SJSA1 (cell line): ENCODE measurements at places on chromosomes 13 and 19. TPM values are rescaled to one million over a fixed set of nuclear protein-coding genes. Genes with fewer than 3 reads are reported as not detected.
A peak's percentile ranks its signal among the peaks of the same experiment; 100 is the strongest.

- no peak overlapping the region for H3K4me3 ChIP-seq
- DNase-seq, result no peak
- H3K36me3 ChIP-seq, result no peaks in the 10 kb centered on the region
- H3K27me3 ChIP-seq, result no peaks in the 10 kb centered on the region
- H3K4me1 ChIP-seq, result peaks cover 29% of the 10 kb centered on the region
Measured at GRCh38 chr13:47459512-47459911, 541.6 kb downstream of the SUCLA2 start.

GRCh38 chr13:113998781-113999617 is 25.1 kb upstream of the C13orf46 start:
- peaks cover 37% of the 10 kb centered on the region for H3K36me3 ChIP-seq
- no peak overlapping the region for H3K27ac ChIP-seq
- H3K4me3 ChIP-seq, result no peak overlapping the region
- DNase-seq, result no peak
- no peaks in the 10 kb centered on the region for H3K27me3 ChIP-seq

- H3K36me3 ChIP-seq, result no peaks in the 10 kb centered on the region
- H3K4me1 ChIP-seq, result no peaks in the 10 kb centered on the region
- H3K4me3 ChIP-seq, result no peak overlapping the region
- no peak overlapping the region for H3K27ac ChIP-seq
- DNase-seq, result no peak
Measured at GRCh38 chr13:50829896-50830295, 13.6 kb downstream of the DLEU7 start.

DNA sequence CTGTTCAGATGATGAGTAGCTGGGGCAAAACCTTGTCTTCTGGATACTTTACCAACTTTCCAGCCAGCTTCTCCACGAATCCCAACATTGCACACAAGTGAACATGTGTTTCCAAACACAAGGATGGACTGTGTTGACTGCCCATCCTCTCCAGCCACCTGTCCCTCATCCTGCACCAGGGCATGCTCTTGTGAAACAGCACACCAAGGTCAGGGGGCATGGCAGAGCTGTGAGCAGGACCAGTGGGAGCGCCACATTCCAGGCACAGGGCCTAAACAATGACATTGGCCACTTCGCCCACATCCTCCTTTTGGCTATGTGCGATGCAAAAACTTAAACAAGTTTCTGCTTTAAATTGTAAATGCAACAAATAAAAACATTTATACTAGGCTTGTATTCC is 105.5 kb downstream of the IRS2 start:
- peaks cover 79% of the 10 kb centered on the region for H3K27me3 ChIP-seq
- H3K4me3 ChIP-seq, result no peak overlapping the region
- H3K4me1 ChIP-seq, result no peaks in the 10 kb centered on the region
- no peak for DNase-seq

GRCh38 chr13:80199585-80200292 is 141.2 kb downstream of the SPRY2 start:
- H3K27ac ChIP-seq, result no peak overlapping the region
- no peak overlapping the region for H3K4me3 ChIP-seq
- H3K36me3 ChIP-seq, result no peaks in the 10 kb centered on the region
- H3K27me3 ChIP-seq, result no peaks in the 10 kb centered on the region

DNA sequence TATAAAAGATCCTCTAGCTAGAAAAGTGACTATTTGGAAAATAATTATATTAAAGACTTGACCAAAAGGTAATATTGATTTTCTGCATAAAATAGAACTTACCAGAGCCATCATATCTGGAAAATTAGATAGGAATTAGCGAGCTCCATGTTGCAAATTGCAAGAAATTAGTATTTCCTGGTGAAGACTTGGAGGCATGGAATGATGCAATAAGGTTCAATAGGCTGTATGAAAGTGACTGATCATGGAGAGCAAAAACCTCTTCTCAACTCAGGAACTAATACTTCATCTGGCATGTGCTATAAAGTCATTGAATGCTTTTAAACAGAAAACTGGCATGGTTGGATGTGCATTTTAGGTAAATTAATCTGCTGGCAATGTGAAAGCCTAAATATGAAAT is 66.3 kb upstream of the UFM1 start:
- H3K36me3 ChIP-seq, result no peaks in the 10 kb centered on the region
- no peaks in the 10 kb centered on the region for H3K27me3 ChIP-seq
- no peak for DNase-seq
- H3K4me1 ChIP-seq, result no peaks in the 10 kb centered on the region
- no peak overlapping the region for H3K27ac ChIP-seq

- DNase-seq, result no peak
- H3K27me3 ChIP-seq, result peaks cover 69% of the 10 kb centered on the region
- no peak overlapping the region for H3K4me3 ChIP-seq
- H3K36me3 ChIP-seq, result no peaks in the 10 kb centered on the region
- H3K27ac ChIP-seq, result no peak overlapping the region
Measured at GRCh38 chr13:98751367-98751782, 1.1 kb downstream of the SLC15A1 start.

GRCh38 chr13:80753866-80754265 is 412.9 kb upstream of the SPRY2 start:
- no peak overlapping the region for H3K4me3 ChIP-seq
- H3K36me3 ChIP-seq, result no peaks in the 10 kb centered on the region
- H3K4me1 ChIP-seq, result peaks cover 9% of the 10 kb centered on the region
- no peak for DNase-seq

GRCh38 chr13:47639738-47640447 is 361.2 kb downstream of the SUCLA2 start:
- no peaks in the 10 kb centered on the region for H3K36me3 ChIP-seq
- H3K4me1 ChIP-seq, result no peaks in the 10 kb centered on the region
- H3K27me3 ChIP-seq, result no peaks in the 10 kb centered on the region
- H3K27ac ChIP-seq, result no peak overlapping the region
- DNase-seq, result no peak
- no peak overlapping the region for H3K4me3 ChIP-seq

- H3K4me1 ChIP-seq, result no peaks in the 10 kb centered on the region
- H3K4me3 ChIP-seq, result no peak overlapping the region
- H3K27me3 ChIP-seq, result peaks cover 7% of the 10 kb centered on the region; the same call in 1 of the 2 replicates
- no peak for DNase-seq
Measured at GRCh38 chr13:112642090-112642460, 47.8 kb upstream of the ATP11A start.

- H3K36me3 ChIP-seq, result no peaks in the 10 kb centered on the region
- H3K4me3 ChIP-seq, result no peak overlapping the region
- no peak overlapping the region for H3K27ac ChIP-seq
- peaks cover 6% of the 10 kb centered on the region for H3K4me1 ChIP-seq
Measured at GRCh38 chr19:49438261-49438660, 3.1 kb downstream of the SLC17A7 start.

GRCh38 chr13:24627090-24627714 is 53.0 kb upstream of the ATP12A start:
- H3K36me3 ChIP-seq, result no peaks in the 10 kb centered on the region
- H3K27ac ChIP-seq, result no peak overlapping the region
- no peak for DNase-seq
- H3K4me3 ChIP-seq, result no peak overlapping the region
- peaks cover 28% of the 10 kb centered on the region for H3K4me1 ChIP-seq
- no peaks in the 10 kb centered on the region for H3K27me3 ChIP-seq

- peak overlapping the region; percentile 69 for H3K4me3 ChIP-seq
- peaks cover 43% of the 10 kb centered on the region for H3K36me3 ChIP-seq
- peak overlapping the region; percentile 84 for H3K27ac ChIP-seq
- DNase-seq, result peak; percentile 94
- H3K27me3 ChIP-seq, result no peaks in the 10 kb centered on the region
Measured at GRCh38 chr19:55384920-55385723, 610 bp upstream of the RPL28 start.

GRCh38 chr13:68574053-68574452 is 1343.9 kb upstream of the PCDH9 start:
- DNase-seq, result no peak
- no peaks in the 10 kb centered on the region for H3K4me1 ChIP-seq

GRCh38 chr19:18651733-18652132 is 14.9 kb downstream of the KLHL26 start:
- peaks cover 11% of the 10 kb centered on the region for H3K4me1 ChIP-seq
- H3K4me3 ChIP-seq, result no peak overlapping the region
- no peak for DNase-seq
- H3K36me3 ChIP-seq, result no peaks in the 10 kb centered on the region
- no peak overlapping the region for H3K27ac ChIP-seq
- H3K27me3 ChIP-seq, result no peaks in the 10 kb centered on the region

DNA sequence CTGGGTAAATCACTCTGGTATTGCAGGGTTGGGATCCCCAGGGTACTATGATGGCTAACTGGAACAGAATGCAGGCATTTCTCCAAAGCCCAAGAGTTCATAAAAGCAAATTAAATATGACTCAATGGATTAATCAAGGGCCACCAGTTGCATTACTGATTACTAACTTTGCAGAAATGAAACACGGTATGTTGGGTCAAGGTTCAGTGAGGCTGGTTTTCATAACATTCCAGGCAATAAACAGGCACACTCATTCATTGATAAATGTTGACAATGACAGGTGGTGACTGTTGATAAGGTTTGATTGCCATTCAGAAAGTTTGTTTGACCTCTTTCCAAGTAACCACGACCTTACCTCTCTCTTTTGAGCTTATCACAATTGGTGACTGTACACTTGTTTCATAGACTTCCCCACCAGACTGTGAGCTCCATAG is 506 bp upstream of the AP1M1 start:
- H3K27me3 ChIP-seq, result no peaks in the 10 kb centered on the region
- DNase-seq, result no peak
- H3K4me1 ChIP-seq, result peaks cover 21% of the 10 kb centered on the region
- peak overlapping the region; percentile 69 for H3K27ac ChIP-seq
- H3K36me3 ChIP-seq, result peaks cover 31% of the 10 kb centered on the region

DNA sequence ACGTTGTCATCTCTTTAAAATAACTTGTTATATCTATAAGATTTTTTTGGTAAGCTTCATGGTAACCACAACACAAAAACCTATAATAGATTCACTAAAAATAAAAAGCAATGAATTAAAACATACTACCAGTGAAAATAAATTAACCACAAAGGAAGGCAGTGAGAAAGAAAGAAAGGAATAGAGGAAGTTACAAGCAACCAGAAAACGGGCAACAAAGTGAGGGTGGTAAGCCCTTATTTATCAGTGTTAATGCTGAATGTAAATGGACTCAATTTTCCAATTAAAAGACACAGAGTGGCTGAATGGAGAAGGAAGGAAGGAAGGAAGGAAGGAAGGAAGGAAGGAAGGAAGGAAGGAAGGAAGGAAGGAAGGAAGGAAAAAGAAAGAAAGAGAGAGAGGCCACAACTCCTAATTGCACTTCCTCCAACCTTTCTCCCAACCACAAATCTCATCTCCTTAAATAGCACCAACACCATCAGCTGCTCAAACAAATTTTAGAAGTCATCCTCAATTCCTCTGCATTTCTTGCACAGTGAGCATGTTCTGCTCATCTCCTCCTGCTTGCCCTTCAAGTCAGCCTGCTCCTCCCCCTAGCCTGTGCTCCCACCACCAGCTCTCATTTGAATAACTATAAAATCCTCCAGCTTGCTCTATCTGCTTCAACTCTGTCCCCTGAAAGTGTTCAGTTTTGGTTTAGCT is 48.6 kb downstream of the CCNA1 start:
- DNase-seq, result no peak
- H3K36me3 ChIP-seq, result no peaks in the 10 kb centered on the region
- no peak overlapping the region for H3K4me3 ChIP-seq
- no peak overlapping the region for H3K27ac ChIP-seq
- no peaks in the 10 kb centered on the region for H3K4me1 ChIP-seq
- H3K27me3 ChIP-seq, result no peaks in the 10 kb centered on the region

DNA sequence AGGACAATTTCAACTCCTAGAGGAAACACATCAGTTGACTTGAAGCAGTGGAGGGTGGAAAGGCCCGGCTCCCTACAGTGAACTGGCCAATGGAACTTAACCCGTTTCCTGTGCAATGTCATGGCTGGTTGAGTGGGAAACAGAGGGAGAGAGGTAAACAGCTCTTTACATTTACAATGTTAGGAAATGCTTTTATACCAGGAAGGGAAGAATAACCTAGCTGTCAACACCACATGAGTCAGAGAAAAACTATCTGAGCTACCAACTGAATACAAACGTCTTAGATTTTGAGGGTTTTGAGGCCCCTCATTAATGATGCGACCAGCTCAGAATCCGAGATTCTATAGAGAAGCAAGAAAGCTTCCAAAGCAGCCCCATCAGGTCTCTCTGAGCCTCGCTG is 36.7 kb downstream of the CARD8 start:
- peaks cover 15% of the 10 kb centered on the region for H3K4me1 ChIP-seq
- DNase-seq, result peak; percentile 54

DNA sequence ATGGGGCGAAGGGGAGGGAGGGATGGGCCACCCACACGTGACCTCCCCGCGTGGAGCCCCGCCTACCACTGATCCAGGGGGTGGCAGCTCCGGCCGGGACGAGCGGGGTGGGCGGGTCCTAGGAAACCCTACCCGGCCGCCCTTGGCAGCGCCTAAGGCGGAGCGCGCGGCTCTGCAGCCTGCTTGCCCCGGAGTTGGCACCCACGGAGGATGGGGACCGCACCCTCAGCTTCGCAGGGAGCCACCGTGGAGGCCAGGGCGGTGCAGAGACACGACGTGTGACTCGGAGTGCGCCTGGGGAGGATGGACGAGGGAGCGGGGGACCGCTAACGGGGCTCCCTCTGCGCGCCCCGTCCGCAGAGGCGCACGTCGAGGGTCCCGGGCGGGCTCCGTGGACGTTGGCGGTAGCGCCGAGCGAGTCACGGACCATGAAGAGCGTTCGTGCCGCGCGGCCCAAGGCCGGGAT is at the start of gene RGS9BP:
RGS9BP (plus strand) TSS at position 129 of the 466 bp plus-strand sequence. CDS start 416 bp downstream, outside the sequence.
- H3K27ac ChIP-seq, result no peak within 1 kb of the TSS
- peaks cover 6% of the 10 kb centered on the region; the same call in 1 of the 2 replicates for H3K36me3 ChIP-seq
- peaks cover 17% of the 10 kb centered on the region for H3K4me1 ChIP-seq
- H3K4me3 ChIP-seq, result peak within 1 kb of the TSS; percentile 91
- peaks cover 26% of the 10 kb centered on the region for H3K27me3 ChIP-seq
- peak; percentile 85 for DNase-seq

DNA sequence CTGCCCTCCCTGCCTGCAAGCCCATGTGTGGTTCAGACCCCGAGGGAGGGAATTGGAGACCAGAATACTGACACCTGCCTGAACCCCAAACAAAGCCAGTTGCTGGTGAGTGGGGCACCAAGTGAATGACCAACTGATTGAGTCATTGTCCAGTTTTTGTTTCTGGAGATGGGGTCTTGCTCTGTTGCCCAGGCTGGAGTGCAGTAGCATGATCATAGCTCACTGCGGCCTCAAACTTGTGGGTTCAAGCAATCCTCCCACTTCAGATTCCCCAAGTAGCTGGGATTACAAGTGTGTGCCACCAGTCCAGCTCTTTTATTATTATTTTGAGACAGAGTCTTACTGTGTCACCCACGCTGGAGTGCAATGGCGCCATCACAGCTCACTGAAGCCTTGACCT is 4.0 kb downstream of the CCL25 start:
- no peak overlapping the region for H3K4me3 ChIP-seq
- no peaks in the 10 kb centered on the region for H3K36me3 ChIP-seq
- no peak overlapping the region for H3K27ac ChIP-seq
- no peak for DNase-seq

Gene AKAP8L
- 76.3 and 82.0 TPM in 2 replicates for total RNA-seq

Gene B3GNT8
- not detected in 2 replicates for total RNA-seq

Gene BORA
- total RNA-seq, result 12.8 and 16.1 TPM in 2 replicates

Gene FBXO46
- total RNA-seq, result 8.3 and 10.7 TPM in 2 replicates

Gene TPTE2
- not detected in 2 replicates for total RNA-seq

Gene ADGRL1
- 4.9 and 22.4 TPM in 2 replicates for total RNA-seq

Gene CEACAM1
- total RNA-seq, result not detected in 2 replicates

Gene CCDC70
- 0.34 and 0.58 TPM in 2 replicates for total RNA-seq

Gene STX10
- 106 and 125 TPM in 2 replicates for total RNA-seq

Gene ZNF208
- total RNA-seq, result not detected in 2 replicates

Gene ELSPBP1
- total RNA-seq, result not detected in 2 replicates

Gene SLC25A41
- total RNA-seq, result not detected in 2 replicates
